Caco-2 (cell line): ENCODE measurements at places on chromosomes 1 and 21.

DNA sequence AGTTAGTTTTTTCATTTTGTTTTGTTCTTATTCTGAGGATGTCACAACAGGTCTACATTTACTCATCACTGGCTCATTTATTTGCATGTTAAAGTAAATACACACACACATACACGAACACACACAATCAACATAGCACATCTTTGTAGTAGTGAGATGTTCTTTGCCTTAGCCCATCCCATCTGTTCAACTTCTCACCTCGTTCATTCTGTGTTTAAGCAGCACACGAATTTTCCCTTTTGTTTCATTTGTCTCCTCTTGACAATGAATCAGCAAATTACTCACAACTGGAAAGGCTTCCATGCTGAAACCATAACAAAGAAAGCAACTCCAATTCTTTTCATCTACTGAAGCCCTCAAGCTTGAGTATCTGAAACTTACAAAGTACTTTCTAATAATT, 133.3 kb upstream of the CHRM3 start:
- H3K4me3 ChIP-seq, result no peak overlapping the region
- no peaks in the 10 kb centered on the region for H3K27me3 ChIP-seq
- H3K27ac ChIP-seq, result no peak overlapping the region
- DNase-seq, result no peak

GRCh38 chr1:10338047-10338446, 60.8 kb upstream of the PGD start:
- peak; percentile 55 for DNase-seq
- H3K36me3 ChIP-seq, result peaks cover 1% of the 10 kb centered on the region; the same call in 1 of the 2 replicates
- H3K4me3 ChIP-seq, result no peak overlapping the region
- H3K27ac ChIP-seq, result no peak overlapping the region
- peaks cover 10% of the 10 kb centered on the region; the same call in 1 of the 2 replicates for H3K4me1 ChIP-seq

DNA sequence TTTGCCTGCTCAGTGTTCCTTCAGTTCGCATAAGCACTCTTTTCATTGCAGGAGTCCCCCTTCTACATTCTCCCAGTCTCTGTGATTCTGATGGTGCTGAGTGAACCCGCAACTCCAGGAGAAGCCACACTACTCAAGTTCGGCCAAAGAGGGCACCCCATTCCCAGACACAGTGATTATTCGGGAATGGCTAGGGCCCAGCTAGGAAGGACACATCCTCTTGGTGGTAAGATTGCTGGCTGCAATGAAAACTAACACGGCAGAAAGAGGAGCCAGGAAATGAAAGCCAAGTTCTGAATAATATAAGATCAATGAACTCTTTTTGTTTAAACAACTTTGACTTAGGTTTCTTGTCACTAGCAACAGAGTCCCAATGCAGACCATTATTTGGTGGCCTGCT, 14.9 kb downstream of the CREG1 start:
- H3K27ac ChIP-seq, result no peak overlapping the region
- H3K36me3 ChIP-seq, result no peaks in the 10 kb centered on the region
- no peak for DNase-seq
- no peaks in the 10 kb centered on the region for H3K27me3 ChIP-seq
- H3K4me1 ChIP-seq, result peaks cover 8% of the 10 kb centered on the region

GRCh38 chr1:221634606-221635005, 107.3 kb downstream of the DUSP10 start:
- H3K4me1 ChIP-seq, result no peaks in the 10 kb centered on the region
- H3K27me3 ChIP-seq, result no peaks in the 10 kb centered on the region
- H3K36me3 ChIP-seq, result no peaks in the 10 kb centered on the region

- no peak for DNase-seq
- H3K27me3 ChIP-seq, result no peaks in the 10 kb centered on the region
- H3K36me3 ChIP-seq, result no peaks in the 10 kb centered on the region
- H3K4me1 ChIP-seq, result no peaks in the 10 kb centered on the region
These were observed 17.2 kb upstream of the LRRN2 start for GRCh38 chr1:204702552-204703267.

GRCh38 chr1:33171977-33172813, 9.6 kb downstream of the TRIM62 start:
- DNase-seq, result no peak
- no peak overlapping the region for H3K4me3 ChIP-seq
- no peaks in the 10 kb centered on the region for H3K36me3 ChIP-seq

- H3K4me3 ChIP-seq, result no peak overlapping the region
- DNase-seq, result no peak
- no peak overlapping the region for H3K27ac ChIP-seq
- no peaks in the 10 kb centered on the region for H3K27me3 ChIP-seq
These were observed 88.1 kb downstream of the CCDC30 start for GRCh38 chr1:42551180-42551579.

DNA sequence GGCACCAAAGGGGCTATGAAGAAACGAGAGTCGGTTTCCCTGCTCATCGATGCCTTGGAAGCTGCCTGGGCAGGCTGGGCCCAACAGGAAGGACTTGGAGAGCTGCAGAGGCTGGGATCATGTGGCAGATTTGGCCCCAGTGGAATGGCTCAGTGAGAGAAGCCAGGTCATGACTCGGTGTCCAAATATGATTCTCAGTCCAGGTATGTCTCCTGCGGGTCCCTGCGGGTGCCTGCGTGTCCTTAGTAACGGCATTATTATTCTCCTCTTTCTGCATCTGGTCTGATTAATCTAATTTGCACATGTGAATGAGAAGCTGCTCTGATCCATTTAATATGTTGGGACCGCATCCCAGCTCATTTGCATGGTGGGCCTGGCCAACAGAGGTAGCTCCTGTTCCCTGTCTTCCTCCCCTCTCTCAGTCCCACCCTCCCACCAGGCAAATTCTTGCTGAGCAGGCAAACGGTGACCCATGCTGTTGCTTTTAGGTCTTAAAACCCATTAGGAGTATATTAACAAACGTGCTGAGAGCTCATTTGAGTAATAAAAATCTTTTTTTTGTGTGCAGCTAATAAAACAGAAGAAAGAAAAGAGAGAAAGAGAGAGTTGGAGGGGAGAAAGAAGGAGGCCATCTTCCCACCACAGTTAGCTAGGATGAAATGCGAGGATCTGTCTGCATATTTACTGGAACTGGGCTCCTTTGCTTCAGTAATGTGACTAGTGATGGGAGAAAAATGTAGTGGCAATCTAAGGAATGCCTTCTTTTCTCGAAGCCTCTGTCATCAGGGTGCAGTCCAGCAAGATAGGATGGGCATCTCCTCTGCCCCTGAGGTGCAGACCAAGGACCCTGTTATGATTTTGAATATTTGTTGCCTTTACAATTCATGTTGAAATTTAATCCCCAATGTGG, 133.5 kb downstream of the HMGB4 start:
- no peak for DNase-seq
- H3K27ac ChIP-seq, result no peak overlapping the region
- no peak overlapping the region for H3K4me3 ChIP-seq
- no peaks in the 10 kb centered on the region for H3K36me3 ChIP-seq

DNA sequence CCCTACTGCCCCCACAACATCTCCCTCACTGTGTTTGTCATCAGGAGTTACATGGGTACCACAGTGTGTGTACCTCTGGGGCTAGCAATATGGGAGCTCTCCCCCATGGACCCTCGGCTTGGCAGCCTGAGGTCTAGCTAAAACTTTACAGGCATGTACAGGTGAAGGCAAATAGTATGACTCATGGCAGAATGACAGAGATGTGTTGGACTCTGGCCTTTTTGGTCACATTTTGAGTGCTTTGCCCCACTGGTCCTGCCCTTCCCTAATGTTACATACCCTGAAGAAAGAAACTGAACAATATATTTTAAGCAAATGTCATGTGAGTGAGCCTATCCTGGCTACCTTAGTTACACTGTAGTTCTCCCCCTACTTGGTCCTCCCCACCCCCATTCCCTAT, 124.0 kb downstream of the NGF start:
- H3K36me3 ChIP-seq, result no peaks in the 10 kb centered on the region
- no peak overlapping the region for H3K4me3 ChIP-seq
- DNase-seq, result no peak

GRCh38 chr1:27087371-27088220, 67.3 kb downstream of the SLC9A1 start:
- no peaks in the 10 kb centered on the region for H3K36me3 ChIP-seq
- no peak overlapping the region for H3K4me3 ChIP-seq
- H3K27me3 ChIP-seq, result no peaks in the 10 kb centered on the region

DNA sequence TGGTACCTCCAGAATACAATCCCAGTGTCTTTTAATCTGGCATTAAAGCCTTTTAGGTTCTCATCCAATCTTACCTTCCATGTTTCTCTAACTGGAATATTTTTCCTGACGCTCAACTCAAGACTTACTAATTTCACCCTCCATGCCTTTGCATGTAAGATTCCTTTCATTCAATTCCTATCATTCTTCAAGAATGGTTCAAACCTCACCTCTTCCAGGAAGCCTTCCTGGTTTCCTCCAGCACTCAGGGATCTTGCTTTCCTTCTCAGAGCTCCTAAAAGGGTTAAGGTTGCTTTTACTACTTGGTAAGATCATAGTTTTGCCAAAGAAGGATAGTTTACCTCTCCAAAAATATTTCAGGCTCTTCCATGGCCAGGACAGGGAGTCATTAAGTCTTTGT, 91.2 kb upstream of the CACNA1E start:
- H3K4me3 ChIP-seq, result no peak overlapping the region
- H3K27ac ChIP-seq, result no peak overlapping the region
- no peaks in the 10 kb centered on the region; the same call in 1 of the 2 replicates for H3K27me3 ChIP-seq
- no peaks in the 10 kb centered on the region for H3K36me3 ChIP-seq
- DNase-seq, result no peak

DNA sequence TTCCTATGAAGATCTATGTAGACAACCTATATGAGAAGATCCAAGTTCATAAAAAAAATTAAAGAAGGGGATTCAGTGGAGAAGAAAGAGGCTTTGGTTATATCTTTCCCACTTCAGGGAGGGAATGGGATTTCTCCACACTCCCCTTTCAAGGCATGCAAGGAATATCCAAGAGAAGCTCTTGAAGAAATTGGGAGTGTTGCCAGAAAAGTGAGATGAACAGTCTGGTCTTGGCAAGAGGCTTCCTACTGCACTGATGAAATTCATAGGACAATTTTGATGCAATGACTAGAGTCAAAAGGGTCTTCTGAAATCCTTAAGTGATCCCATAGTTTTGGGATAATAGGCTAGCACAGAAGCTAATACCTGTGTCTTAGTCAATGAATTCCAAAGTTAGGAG, 153.0 kb downstream of the KCTD3 start:
- H3K27ac ChIP-seq, result no peak overlapping the region
- no peaks in the 10 kb centered on the region for H3K27me3 ChIP-seq
- no peaks in the 10 kb centered on the region for H3K36me3 ChIP-seq
- DNase-seq, result no peak
- no peak overlapping the region for H3K4me3 ChIP-seq

GRCh38 chr1:152014943-152015342, 21.3 kb upstream of the S100A10 start:
- H3K27me3 ChIP-seq, result no peaks in the 10 kb centered on the region
- no peak for DNase-seq
- H3K4me3 ChIP-seq, result no peak overlapping the region
- H3K36me3 ChIP-seq, result no peaks in the 10 kb centered on the region
- no peak overlapping the region for H3K27ac ChIP-seq

- no peaks in the 10 kb centered on the region for H3K27me3 ChIP-seq
- no peak overlapping the region for H3K4me3 ChIP-seq
- H3K4me1 ChIP-seq, result peaks cover 6% of the 10 kb centered on the region; the same call in 1 of the 2 replicates
- H3K27ac ChIP-seq, result no peak overlapping the region
These were observed 4.1 kb upstream of the EVA1B start for GRCh38 chr1:36327421-36328087.

DNA sequence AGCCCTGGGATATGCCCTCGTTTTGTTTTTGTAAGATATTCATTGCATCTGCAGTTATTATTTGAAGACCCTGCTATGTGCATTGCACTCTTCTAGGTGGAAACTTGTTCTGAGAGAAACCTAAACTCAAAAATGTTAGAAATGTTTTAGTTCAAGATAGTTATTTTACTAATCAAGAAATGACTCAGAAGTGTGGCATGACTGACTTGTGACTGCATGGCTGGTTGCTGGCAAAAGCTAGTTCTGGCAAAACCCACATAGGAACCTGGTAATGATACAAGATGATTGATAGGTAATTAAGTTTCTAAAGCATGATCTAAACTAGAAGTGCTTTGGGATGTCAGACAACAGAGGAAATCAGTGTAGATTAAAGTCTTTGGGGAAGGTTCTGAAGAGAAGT, 33.8 kb upstream of the NFASC start:
- DNase-seq, result no peak
- H3K36me3 ChIP-seq, result no peaks in the 10 kb centered on the region
- H3K27me3 ChIP-seq, result no peaks in the 10 kb centered on the region; the same call in 1 of the 2 replicates
- H3K27ac ChIP-seq, result no peak overlapping the region

- no peaks in the 10 kb centered on the region; the same call in 1 of the 2 replicates for H3K36me3 ChIP-seq
- no peak for DNase-seq
- no peaks in the 10 kb centered on the region for H3K27me3 ChIP-seq
- H3K4me1 ChIP-seq, result no peaks in the 10 kb centered on the region
- H3K4me3 ChIP-seq, result no peak overlapping the region
- H3K27ac ChIP-seq, result no peak overlapping the region
These were observed 13.6 kb downstream of the MTR start for GRCh38 chr1:236808564-236809130.

DNA sequence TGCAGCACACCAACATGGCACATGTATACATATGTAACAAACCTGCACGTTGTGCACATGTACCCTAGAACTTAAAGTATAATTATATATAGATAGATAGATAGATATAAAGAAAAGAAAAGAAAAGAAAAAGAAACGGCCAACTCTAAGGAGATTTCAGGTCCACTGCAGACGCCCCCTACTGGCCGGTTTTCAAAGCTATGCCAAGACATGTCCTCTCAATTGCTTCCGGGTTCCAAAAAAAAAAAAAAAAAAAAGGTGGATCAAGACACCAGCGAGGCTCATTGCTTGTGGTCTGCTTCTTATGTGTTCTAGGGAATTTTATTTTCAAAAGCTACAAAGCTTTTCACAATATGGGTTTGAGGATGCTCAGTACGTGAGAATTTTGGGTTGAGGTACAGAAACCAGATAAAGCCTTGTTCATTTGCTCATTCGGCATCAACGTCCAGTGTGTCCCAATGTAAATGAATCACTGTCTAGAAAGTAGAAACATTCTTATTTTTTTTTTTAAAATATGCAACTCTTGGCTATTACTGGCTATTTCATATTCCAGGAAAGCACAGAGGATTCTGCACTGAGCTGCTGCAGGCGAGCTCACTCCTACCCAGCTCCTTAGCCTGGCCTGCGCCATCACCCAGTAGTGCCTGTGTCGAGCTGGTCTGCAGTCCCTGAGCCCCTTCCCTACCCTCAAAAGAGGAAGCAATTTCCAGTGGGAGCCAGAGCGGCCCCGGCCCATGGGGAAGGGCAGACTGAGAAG, 643.0 kb downstream of the KIF26B start:
- DNase-seq, result no peak
- H3K36me3 ChIP-seq, result no peaks in the 10 kb centered on the region; the same call in 1 of the 2 replicates
- H3K4me3 ChIP-seq, result no peak overlapping the region
- H3K4me1 ChIP-seq, result no peaks in the 10 kb centered on the region

DNA sequence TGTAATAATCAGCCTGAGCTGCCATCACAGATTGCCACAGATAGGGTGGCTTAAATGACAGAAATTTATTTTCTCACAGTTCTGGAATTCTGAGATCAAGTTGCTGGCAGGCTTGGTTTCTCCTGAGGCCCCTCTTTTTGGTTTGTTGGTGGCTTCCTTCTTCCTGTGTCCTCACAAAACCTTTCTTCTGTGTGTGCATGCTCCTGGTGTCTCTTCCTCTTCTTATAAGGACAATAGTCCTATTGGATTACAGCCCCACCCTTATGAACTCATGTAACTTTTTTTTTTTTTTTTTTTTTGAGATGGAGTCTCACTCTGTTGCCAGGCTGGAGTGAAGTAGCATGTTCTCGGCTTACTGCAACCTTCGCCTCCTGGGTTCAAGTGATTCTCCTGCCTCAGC, 41.0 kb upstream of the F3 start:
- no peak overlapping the region for H3K4me3 ChIP-seq
- DNase-seq, result no peak
- no peaks in the 10 kb centered on the region for H3K36me3 ChIP-seq

- H3K36me3 ChIP-seq, result no peaks in the 10 kb centered on the region
- H3K4me3 ChIP-seq, result no peak overlapping the region
- no peaks in the 10 kb centered on the region for H3K4me1 ChIP-seq
- no peak overlapping the region for H3K27ac ChIP-seq
These were observed 126.1 kb upstream of the CACHD1 start for GRCh38 chr1:64343823-64344190.
